Left forelimb (tissue), 1 donor: ENCODE measurements at places on chromosomes 4 and X.

GRCh38 chrX:103124284-103124683, 31.3 kb upstream of the NXF3 start:
- no peak for DNase-seq

GRCh38 chr4:137794764-137795254, 262.5 kb upstream of the PCDH18 start:
- DNase-seq: no peak

DNA sequence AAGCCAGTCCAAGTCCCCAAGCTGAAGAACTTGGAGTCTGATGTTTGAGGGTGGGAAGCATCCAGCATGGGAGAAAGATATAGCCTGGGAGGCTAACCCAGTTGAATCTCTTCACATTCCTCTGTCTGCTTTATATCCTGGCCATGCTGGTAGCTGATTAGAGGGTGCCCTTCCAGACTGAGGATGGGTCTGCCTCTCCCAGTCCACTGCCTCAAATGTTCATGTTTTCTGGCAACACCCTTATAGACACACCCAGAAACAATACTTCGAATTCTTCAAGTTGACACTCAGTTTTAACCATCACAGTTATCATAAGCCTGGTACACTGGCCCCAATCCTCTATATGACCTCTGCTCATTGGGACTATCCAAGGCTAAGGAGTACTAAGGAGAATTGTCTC, 124.1 kb upstream of the WDR1 start:
- DNase-seq: no peak

- no peak for DNase-seq
Measured at GRCh38 chr4:112736718-112737135, 99.8 kb downstream of the LARP7 start.

DNA sequence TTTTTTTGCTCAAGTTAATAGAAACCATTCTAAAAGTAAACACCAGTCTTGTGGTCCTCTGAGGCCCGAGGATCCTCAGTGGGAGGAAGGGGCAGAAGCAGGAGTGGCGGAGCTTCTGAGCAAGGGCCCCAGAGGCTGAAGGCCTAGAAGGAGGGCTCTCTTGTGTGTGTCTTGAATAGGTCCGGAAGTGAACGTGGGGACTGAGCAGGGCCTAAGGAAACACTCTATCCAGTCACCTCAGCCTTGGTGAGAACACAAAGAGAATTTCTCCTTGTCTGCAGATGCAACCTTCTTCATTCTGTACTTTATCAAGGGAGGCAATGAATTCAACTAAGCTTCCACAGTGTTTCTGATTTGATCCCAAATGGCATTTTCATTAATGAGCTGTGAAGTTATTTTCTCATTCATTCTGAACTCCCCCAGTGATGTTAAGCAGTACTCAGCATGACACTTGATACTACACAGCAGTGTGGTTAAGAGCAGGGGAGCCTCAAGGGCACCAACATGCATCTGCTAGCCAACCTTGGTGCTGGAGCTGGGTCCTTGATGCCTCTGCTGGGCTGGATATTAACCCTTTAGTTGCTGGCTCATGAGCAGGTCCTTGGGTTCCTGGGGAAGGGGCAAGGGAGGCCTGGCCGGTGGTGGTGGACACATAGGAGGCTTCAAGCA, 64.7 kb downstream of the RBM47 start:
- DNase-seq: no peak

DNA sequence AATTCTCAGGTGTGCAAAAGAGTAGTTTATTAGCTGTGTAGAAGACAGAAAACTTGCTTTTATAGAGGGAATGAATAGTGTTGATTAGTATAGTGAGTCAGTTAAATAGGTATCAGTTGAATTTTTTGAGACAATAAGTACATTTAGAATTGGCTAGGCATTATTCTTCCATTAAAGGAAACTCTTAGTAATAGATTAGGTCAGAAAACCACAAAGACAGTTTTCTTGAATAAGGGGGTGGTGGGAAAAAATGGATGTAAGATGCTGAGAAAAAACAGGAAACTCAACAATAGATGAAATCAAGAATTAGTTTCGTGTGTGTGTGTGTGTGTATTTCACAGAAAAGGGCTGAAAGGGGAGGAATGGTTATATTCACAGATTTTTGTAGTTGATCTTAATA, 16.8 kb downstream of the CD38 start:
- DNase-seq: no peak

DNA sequence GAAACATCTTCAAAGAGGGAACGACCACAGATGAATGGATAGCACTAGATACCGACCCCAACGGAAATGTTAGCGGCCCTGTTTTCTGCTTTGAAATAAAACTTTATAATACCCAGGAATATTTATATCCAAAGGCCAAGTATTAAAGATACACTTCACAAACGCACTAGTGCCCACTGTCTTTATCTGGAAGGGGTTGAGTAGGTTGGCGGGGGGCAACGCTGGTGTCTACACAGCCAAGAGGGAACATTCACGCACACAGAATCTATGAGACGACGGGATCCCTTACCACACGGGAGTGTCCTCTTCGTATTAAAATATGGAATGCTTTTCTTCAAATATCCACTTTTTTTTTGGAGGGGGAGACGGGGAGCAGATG, 3.3 kb downstream of the HAND2 start:
- DNase-seq: no peak

GRCh38 chr4:99574530-99575324, at the start of gene MTTP:
Gene MTTP (plus strand): TSS chr4:99574824. CDS start chr4:99574910, 86 bp downstream.
- DNase-seq: no peak

GRCh38 chr4:141724646-141725045, 88.3 kb downstream of the IL15 start:
- DNase-seq: no peak

DNA sequence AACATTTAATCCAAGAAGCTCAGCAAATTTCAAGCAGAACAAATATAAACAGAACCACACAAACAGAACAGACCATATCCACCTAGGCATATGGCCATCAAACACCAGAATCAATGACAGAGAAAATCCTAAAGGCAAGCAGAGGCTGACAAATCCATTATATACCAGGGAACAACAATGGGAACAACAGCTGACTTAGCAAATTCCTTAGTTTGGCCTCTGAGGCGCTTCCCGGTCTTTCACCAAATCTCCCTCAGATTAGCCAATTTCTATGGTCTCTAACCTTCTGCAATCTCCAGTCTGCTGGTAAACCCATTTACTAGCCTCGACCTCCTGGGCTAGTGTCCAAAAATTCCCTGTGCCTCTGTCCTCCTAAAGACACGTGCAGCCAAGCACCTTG, 59.2 kb downstream of the GPR143 start:
- DNase-seq: no peak

DNA sequence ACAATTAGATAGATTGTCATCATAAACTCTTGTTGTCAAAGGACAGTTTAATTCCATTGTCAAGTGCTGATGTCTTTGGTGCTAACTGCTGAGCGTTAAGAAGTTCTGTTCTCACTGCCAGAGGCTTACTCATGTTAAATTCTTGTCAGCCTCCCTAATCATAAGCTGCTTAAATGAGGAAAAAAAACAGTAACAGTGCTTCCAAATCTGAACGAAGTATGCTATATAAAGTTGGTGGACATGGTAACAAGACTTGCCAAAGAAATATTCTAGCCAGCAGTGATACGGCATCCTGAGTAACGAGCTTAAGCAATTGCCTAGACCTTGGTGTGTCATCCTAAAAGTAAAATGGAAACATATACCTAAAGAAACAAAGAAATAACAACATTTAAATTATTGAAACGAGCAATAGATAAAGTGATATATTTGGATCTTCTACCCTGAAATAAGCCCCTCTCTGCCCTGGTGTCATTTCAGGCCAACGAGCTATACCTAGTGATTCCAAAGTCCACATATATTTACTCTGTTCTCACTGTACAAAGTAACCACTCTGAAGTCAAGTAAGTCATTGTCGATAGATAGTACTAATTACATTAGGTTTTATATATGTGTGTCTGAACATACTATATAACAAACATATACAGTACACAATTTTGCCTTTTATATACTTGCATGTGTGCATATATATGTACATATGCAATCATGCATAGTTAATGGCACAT, 339.7 kb upstream of the HS3ST1 start:
- DNase-seq: no peak

- no peak for DNase-seq
Measured at GRCh38 chrX:71420686-71421085, 54.5 kb downstream of the TAF1 start.

GRCh38 chr4:52840531-52841370, 21.4 kb upstream of the RASL11B start:
- DNase-seq: no peak

DNA sequence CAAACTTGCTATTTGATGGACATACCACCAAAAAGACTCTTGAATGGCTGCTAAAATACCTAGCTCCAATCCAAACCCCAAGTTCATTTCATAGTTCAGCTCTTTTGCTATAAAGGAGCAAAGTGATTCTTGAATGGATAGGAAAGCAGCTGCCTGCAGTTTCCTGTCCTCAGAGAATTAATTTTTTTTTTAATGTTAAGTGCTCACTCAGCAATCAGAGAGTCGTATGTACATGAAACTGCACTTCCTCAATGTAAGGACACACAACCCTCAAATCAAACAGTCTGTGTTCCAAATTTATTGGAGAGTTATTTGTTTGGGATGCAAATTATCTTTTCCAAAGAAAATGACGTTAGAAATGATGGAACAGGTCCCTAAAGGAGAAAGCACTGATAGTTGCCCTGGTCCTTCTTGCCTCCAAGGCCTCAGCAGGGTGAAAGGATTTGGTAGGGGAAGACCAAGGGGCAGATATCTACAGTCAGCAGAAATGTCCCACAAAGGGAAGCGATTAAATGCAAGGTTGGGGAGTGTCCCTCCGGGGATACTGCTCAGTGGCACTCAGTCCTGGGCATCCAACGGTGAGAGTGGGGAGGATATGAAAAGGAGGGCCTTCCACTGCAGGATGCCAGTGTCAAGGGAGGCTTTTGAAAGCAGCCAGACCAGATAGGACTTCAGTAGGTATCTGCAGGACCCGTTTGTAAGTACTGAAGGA, 67.2 kb upstream of the RASGEF1B start:
- no peak for DNase-seq

DNA sequence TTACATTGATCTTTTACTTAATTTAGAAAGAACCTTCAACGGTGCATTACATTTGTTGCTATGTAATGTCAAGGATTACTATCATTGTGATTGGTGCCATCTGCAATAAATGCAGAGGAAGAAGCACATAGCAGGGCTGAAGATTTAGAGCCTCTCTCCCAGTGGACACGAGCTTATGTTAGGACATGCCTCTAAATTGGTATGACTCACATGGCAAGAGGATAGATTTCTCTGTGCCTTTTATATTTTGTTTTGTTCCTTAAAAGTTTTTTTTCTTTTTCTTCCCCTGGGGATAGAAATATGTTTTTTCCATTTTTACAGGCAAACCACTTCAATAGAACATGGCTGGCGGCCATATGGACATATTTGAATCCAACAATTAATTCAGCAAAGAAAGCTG, 205.0 kb upstream of the HAND2 start:
- no peak for DNase-seq

GRCh38 chrX:72735561-72735960, 21.5 kb upstream of the PHKA1 start:
- DNase-seq: no peak

- no peak for DNase-seq
Measured at GRCh38 chr4:10097906-10098779, 18.5 kb downstream of the WDR1 start.

DNA sequence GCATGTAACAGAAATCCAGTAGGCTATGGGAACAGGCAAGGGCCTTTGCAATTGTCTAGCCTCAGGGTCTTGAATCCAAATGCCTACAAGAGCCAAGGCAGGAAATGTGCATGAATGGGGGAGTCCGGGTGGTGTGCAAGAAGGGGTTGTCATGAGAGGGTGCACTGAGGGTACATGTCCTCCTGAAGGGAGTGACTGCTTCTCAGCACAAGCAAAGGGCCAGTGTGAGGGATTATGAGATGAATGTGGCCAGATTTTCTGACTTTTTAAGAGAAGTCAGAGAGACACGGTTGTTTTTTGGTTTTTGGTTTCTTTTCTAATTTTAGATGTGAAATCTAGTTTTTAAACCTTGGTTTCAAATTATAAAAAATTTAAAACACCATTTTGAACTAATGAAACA, 76.5 kb upstream of the LSM6 start:
- no peak for DNase-seq

DNA sequence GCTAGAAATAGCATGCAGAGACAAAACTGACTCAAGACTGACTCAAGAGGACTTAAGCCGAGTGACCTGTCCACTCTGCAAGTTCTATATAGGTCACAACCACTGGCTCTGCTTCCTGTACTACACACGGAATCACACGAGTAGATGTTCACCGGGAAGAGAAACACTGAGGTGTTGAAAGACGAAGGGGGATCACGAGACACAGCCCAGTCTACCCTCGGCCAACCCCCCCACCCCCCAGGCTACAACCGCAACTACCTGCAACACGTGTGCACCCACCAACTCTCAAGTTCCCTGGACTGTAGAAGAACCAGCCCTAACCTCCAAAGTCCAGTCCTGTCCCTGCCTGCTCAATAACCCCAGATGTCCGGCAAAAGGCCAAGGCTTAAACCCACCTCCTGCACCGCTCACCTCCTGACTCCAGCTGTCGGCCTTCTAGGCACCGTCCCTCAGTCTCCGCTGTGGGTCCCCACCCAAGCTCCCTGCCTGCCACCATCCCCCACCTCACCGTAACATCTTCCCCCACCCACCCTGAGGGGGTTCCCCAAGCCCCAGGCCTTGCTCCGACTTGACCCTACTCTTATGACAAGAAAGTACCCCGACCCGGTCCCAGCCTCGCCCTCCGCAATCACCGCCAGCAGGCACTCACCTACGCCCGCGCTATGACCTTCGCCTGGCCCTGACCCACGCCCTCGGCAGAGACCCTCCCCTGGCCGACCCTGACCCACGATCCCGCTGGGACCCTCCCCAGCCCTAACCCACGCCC, 739 bp downstream of the GAK start:
- no peak for DNase-seq

- no peak for DNase-seq
Measured at GRCh38 chr4:186068581-186069348, at the start of gene TLR3. Gene TLR3 (plus strand): TSS chr4:186069156. CDS start chr4:186076620, 7,464 bp downstream.

GRCh38 chr4:123649250-123649644, 252.7 kb downstream of the SPRY1 start:
- DNase-seq: no peak

GRCh38 chrX:21699136-21699535, 41.0 kb upstream of the KLHL34 start:
- no peak for DNase-seq

GRCh38 chrX:18010253-18010652, 149.2 kb upstream of the RAI2 start:
- DNase-seq: no peak

DNA sequence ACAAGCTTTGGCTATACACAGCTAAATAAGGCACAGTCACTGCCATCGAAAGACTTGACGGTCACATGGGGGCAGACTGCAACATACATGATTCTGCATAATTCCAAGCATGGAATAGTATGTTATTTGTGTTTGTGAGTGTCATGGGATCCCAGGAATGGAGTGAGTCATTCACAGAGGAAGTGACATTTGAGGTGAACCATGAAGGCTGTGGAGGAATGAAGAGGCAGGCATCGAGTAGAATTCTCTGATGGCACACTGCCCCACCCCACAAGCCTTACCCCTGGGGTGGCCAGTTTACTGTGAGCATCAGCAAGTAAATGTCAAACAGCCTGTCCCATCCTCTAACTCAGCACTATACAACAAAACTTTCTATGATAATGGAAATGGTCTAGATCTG, 619.7 kb downstream of the MID1IP1 start:
- no peak for DNase-seq

GRCh38 chrX:53438832-53439230, 4.7 kb upstream of the HSD17B10 start:
- DNase-seq: no peak
